Midbrain (tissue), 1 donor: ENCODE measurements at places on chromosomes 1 and 21.
A peak's percentile ranks its signal among the peaks of the same experiment; 100 is the strongest.

- no peak for DNase-seq
Measured at GRCh38 chr1:67376381-67376780, 53.8 kb downstream of the SERBP1 start.

GRCh38 chr21:33339135-33339534 is 14.4 kb downstream of the IFNAR1 start:
- no peak for DNase-seq

DNA sequence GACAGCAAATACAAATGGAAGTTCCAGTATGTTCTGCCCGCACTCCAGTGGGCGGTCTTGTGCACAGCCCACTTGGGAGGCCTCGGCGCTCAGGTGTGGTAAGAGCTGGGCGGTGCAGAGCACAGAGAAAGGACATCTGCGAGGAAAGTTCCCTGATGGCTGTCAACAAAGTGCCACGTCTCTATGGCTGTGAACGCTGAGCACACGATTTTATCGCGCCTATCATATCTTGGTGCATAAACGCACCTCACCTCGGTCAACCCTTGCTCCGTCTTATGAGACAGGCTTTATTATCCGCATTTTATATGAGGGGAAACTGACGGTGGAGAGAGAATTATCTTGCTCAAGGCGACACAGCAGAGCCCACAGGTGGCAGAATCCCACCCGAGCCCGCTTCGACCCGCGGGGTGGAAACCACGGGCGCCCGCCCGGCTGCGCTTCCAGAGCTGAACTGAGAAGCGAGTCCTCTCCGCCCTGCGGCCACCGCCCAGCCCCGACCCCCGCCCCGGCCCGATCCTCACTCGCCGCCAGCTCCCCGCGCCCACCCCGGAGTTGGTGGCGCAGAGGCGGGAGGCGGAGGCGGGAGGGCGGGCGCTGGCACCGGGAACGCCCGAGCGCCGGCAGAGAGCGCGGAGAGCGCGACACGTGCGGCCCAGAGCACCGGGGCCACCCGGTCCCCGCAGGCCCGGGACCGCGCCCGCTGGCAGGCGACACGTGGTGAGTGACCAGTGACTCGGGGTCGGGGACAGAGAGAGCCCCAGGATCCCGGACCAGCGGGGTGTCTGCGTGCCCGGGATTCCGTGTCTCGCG is at the start of gene IL12RB2:
Gene IL12RB2, plus strand, starts transcription at position 623 of the 810 bp plus-strand sequence. CDS start 12,496 bp downstream, outside the sequence.
- DNase-seq, result no peak

GRCh38 chr1:152110365-152110859 is 4.8 kb downstream of the TCHH start:
- no peak for DNase-seq

DNA sequence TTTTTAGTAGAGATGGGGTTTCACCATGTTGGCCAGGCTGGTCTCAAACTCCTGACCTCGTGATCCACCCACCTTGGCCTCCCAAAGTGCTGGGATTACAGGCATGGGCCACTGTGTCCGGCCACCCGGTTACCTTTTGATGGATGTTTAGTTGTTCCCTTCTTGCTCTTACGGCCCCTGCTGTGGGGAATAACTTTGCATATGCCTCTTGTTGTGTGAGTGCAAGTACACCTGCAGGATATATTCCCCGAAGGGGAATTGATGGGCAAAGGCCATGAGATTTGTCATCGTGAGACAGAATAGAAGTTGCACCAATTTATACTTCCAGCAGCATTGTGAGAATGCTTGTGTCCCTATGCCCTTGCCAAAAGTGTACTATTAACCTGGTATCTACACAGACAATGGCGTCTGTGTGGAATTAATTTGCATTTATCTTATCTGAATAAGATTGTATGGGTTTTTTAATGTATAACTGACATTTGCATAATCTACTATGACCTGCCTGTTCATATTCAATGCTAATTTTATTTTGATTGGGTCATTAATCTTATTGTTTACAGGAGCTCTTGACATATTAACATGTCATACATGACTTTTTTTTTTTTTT is 8.1 kb downstream of the IL6R start:
- DNase-seq, result no peak

GRCh38 chr21:45000637-45001133 is 60.9 kb downstream of the SLX9 start:
- DNase-seq, result no peak

- no peak for DNase-seq
Measured at GRCh38 chr1:225425201-225425786, 2.5 kb downstream of the LBR start.

- peak; percentile 26 for DNase-seq
Measured at GRCh38 chr1:89754518-89754917, 66.3 kb upstream of the LRRC8D start.

GRCh38 chr1:193726722-193727121 is 540.3 kb upstream of the B3GALT2 start:
- DNase-seq, result no peak

GRCh38 chr1:240086726-240087125 is 5.0 kb upstream of the FMN2 start:
- DNase-seq, result no peak

GRCh38 chr1:75616436-75617433 is 5.8 kb upstream of the SLC44A5 start:
- no peak for DNase-seq
